Lower leg skin (tissue), 4 donors: ENCODE measurements at places on chromosomes 12 and 14.

- DNase-seq: peak; percentile 64
These were observed 313.2 kb upstream of the DIO3 start for GRCh38 chr14:101247842-101248725.

- no peak for DNase-seq
These were observed 36.6 kb downstream of the SENP1 start for GRCh38 chr12:48069241-48069640.

- DNase-seq: peak; percentile 64
These were observed 28.6 kb downstream of the PIGH start for GRCh38 chr14:67571275-67571990.

DNA sequence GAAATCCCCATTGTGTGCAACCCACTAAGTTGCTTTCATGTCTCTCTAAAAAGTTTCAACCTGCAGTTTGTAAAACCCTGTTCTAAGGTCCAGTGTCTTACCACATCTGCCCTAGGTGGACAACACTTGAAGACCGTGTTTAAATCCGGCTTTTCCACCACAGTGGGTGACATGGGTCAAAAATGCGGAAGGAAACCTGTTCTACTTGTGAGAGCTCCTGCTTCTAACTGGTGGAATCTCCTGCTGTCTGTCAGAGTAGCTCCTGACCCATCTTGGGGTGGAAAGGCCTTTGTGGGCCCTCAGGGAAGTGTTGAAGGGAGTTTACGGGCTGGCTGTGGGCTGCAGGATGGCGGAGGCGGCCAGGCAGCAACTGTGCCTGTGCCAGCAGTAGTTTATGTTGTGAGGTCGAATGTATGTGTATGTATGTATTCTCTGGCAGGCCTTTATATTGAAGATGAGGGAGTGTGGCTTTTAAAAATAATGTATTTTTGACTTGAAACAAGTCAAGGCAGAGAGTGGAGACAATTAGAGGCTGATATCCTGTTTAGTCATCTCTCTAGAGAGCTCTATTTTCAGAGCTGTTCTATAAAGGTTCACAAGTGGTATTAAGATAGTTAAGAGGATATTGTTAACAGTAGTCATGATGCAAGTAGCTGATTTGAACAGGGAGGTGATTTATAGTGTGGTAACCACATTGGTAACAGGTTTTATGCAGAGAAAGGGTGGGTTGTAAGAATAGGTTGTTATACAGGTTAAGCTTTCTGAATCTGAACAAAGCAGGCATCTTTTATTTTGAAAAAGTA is 67.0 kb downstream of the PRKCH start:
- no peak for DNase-seq

DNA sequence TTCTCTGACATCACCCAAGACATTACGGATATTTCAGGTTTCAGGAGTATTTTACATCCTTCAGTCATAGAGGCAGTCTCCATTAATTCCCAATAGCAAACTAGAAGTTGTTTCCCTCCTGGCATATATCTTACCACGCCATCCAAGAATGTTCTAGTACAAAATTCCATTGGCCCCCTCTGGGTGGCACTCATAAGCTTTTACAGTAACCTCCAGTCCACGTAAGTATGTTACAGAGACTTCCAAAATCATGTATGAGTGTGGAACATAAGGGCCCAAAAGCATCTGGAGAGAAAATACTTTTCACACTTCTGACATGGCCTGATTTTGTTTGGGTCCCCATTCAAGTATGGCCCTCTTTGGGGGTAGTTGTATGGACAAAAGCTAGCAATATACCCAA is 58.1 kb upstream of the DHRS4 start:
- DNase-seq: no peak

DNA sequence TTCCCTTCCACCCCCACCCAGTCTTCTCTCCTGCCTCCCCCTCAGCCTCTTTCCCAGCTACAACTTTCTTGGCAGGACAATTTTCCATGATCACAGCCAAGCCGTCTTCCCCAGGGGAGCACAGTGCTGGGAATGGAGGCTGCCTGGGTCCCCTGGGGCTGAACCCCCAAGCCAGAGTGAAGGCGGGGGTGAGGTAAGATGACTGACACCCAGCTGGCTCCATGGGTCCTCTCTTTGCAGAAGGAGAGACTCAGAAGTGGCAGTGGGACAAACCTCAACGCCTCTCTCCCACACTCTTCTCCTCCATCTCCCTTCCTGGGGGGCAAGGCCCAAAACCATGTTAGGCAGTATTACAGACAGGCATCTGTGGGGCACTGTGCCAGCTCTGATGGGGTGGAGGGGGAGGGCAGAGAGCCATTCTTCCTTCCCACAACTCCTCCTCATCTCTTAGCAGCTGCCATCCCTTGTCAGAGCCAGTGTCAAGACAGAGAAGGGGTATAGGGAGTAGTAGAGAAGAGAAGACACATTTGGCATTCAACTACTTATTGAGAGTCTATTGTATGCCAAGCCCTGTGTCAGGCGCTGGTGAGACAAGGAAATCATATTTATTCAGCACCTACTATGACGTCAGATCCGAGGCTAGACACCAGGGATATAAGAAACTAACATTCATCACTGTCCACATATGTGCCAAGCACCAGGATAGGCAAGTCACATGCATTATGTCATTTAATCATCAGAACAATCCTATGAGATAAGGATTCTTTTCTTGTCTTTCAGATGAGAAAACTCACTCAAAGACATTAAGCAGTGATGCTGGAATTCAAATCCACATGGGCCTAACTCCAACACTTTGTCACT is 3.6 kb downstream of the ITGA7 start:
- DNase-seq: no peak
